ENCODE measurements at places on chromosomes 7 and 10.

DNA sequence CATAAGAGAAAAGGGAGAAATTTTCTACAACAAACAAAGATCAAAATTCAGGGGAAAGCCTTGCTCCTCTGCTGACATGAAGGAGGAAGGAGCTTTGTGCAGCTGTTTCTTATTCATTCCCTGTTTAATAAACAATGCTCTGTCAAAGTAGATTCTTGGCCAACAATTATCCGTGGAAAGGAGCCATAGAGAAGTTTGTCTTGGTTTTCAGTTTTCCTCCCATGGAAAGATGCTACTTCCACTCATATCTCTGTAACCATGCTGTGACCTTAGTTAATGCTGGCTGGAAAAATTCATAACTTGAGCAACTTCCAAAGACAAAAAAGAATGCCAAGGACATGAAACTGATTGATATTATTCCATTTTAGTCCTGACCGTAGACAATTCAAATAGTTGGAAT, 8.1 kb downstream of the DDC start:
- no peak for DNase-seq

- no peak for DNase-seq
Measured at GRCh38 chr10:70122742-70123141, 9.9 kb downstream of the AIFM2 start.

DNA sequence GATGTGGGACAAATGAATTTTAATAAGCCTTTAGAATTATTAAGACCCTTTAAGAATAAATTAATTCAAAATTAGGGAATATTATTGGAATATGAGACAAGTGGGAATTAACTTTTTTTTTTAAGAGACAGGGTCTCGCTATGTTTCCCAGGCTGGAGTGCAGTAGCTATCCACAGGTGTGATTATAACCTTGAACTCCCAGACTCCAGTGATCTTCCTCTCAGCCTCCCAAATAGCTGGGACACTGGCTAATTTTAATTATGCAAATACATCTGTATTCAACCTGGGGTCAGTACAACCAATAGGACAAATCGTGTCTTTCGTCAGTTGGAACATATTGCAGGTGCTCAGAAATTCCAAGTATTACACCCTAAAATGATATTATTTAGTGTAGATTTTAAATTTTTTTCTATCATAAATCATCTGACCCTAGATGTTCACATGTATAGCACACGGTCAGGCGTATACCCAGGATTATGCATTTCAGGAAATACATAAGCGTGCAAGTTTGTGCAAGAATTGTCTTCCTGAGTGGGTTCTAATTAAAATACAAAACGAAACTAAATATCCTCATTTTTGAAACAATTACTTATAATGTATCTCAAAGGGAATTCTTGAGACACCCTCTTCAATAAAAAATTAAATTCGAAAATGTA, 1.2 kb downstream of the NT5C3A start:
- no peak for DNase-seq

DNA sequence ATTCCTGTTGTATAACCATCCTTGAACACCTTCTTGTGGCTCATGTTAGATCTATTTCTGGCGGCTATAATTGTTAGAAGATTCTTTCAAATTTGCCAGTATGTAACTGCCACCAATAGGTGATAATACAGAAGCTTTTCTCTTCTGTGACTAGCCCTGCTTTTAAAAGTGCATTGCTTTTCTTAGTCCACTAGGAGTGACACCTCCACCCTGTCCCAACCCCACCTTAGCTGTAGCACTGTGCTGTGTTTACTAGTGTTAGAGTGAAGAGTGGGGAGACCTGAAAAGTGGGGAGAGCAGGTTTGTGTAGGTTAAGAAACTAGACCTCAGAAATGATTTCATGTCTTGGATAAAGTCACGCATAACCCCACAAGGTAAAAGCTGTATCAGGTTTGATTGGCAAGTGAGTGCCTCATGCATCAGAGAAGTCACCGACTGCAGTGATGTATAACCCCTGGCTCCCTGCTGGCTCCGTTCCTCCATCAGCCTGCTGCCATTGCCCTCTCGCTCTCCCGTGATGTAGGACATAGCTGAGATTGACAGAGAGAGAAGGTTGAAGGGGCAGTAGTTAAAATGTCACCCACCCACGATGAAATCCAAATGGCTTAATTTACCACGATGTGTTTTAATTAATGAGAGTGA, 12.5 kb downstream of the NPVF start:
- no peak for DNase-seq

GRCh38 chr10:107790271-107790670, 625.8 kb upstream of the SORCS1 start:
- DNase-seq = no peak

- no peak for DNase-seq
Measured at GRCh38 chr7:43170571-43170970, 58.1 kb downstream of the HECW1 start.

- DNase-seq = no peak
Measured at GRCh38 chr7:5497295-5498103, 73.9 kb upstream of the TNRC18 start.

GRCh38 chr10:42936580-42936979, 140.3 kb upstream of the RET start:
- no peak for DNase-seq

DNA sequence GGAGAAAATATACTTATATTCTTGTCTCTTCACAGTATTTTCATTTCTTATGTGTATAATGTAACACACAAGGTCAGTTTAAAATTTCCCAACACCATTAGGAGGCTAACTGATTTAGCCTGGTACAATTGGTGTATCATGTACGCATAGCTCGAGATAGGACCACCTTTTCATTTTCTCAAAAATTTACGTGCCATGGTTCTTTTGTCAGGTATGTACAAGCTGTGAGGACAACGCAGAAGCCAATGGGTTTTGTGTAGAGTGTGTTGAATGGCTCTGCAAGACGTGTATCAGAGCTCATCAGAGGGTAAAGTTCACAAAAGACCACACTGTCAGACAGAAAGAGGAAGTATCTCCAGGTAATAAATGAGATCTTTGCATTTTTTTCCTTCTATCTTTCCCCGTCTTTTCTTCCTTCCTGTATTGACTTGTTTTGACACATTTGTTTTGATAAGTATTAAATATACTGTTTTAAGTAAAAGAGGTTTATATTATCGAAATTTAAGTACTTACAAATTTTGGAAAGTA, 55.0 kb downstream of the TRIM24 start:
- no peak for DNase-seq

DNA sequence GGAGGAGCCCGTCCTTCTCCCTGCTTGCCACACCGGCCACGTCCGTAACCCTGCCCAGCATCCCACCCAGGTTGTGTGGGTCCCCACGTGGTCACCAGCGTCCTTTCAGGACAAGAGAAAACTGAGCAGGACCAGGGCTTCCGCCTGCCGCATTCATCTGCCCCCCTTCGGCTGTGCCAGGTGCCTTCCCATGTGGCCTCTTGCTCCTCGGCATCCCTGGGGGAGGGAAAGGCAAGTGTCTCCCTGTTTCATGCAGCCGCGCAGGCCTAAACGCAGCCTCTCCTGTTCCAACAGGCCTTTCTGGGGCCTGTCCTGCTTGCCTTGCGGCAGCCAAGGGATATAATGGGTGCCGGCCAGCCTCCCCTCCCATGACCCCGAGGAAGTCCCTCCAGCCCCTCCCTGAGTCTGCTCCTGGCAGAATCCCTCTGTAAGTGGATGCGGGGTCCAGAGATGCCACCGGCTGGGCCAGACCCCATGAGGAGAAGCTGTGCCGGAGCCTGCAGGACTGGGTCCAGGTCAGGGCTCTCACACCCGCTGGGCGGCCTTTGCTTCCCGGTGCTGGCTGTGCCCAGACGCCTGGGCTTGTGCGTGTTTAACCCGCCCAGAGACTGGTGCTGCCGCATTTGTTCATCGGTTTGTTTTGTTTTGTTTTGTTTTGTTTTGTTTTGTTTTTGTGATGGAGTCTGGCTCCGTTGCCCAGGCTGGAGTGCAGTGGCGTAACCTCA, 23.1 kb downstream of the SHH start:
- no peak for DNase-seq

- DNase-seq = no peak
Measured at GRCh38 chr10:78000206-78000605, 29.1 kb downstream of the POLR3A start.

GRCh38 chr7:148035950-148036349, 554.6 kb upstream of the C7orf33 start:
- no peak for DNase-seq

- DNase-seq = no peak
Measured at GRCh38 chr7:1900847-1901246, 230.8 kb downstream of the ELFN1 start.

- no peak for DNase-seq
Measured at GRCh38 chr7:30411173-30411572, 67.4 kb downstream of the NOD1 start.

GRCh38 chr7:99094401-99094800, 49.5 kb downstream of the SMURF1 start:
- DNase-seq = no peak

DNA sequence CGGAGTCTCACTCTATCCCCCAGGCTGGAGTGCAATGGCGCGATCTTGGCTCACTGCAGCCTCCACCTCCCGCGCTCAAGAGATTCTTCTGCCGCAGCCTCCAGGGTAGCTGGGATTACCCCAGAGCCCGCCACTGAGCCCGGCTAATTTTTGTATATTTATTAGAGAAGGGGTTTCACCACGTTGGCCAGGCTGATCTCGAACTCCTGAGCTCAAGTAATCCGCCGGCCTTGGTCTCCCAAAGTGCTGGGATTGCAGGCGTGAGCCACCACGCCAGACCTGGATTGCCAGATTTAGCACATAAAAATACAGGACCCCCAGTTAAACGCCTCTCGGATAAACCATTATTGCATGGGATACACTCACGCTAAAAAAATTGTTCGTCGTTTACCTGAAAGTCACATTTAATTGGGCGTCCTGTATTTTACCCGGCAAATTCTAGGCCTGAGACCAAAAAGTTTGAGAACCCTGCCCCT, 375 bp upstream of the GATAD1 start:
- no peak for DNase-seq

DNA sequence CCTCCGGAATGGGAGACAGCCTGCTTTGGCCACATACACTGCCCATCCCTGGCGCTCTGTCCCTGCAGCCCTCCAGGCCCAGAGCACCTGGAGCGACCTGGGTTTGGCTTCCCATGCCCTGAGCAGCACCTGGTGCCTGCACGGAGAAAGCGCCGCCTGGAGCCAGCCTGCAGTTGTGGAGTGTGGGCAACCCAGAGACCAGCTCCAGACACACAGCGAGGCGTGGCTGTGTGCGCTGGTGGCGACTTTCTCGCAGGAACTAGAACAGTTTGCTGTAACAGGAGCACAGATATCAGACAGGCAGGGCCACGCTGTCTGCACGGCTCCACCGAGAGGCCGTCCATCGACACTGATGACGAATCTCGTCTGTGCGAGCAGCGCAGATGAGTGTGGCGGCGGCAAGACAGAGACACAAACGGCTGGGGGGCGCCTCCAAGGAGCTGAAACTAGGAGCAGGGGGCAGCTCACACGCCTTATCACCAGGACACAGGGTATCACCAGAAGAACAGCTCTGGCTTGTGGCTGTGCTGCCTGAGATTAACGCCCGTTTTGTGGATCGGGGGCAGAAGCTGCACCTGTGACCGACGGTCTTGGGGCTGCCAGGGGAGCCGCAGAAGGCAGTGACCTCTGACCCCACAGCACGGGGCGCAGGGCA, 275.3 kb downstream of the DNAJB6 start:
- DNase-seq = no peak

DNA sequence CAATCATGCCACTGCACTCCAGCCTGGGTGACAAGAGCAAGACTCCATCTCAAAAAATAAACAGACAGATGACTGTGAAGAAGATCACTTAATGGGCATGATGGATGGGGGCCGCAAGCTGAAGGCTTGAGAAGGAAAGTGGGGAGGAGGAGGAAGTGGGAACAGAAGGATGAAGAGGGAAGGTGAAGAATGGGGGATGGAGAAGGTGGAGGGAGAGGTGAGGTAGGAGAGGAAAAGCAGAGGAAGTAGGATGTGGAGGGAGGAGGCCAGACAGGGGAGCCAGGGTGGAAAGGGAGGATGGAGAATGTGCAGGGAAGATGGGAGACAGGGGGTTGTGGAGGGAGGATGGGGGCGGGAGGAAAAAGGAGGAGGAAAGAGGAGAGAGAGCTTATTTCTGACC, 68.8 kb downstream of the SVOPL start:
- no peak for DNase-seq

DNA sequence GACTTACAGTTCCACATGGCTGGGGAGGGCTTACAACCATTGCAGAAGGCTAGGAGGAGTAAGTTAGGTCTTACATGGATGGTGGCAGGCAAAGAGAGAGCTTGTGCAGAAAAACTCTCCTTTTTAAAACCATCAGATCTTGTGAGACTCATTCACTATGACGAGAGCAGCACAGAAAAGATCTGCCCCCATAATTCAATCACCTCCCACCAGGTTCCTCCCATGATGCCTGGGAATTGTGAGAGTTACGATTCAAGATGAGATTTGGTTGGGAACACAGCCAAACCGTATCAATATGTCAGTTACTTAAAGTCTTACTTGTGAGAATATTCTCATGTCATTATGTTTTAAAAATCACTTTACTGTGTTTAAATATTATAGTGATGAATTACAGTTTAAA, 481.9 kb downstream of the ARL4A start:
- no peak for DNase-seq

DNA sequence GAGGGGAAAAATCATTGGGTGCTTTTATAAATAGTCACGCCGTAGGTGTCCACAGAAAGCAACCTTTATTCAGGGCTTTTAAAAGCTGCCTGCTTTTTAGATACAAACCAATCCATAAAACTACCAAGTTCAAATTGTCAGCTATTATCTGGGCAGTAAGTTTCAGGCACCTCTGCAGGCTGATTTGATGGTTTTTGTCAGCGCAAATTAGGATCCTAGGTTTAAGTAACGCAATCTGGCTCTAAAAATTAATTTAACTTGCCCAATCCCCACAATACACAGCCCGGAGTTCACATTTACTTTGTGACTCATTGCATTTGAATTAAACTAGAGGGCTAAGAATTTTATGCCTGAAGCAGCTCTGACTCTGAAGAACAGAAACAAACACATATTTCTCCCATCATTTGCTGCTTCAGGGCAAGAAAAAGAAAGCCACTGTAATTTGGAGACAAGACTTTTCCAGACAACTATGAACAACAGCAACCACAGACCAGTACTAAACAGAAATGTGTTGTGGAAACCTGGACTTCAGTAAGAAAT, 43.3 kb downstream of the NRP1 start:
- DNase-seq = no peak

GRCh38 chr7:74063223-74063641, 20.4 kb upstream of the LIMK1 start:
- DNase-seq = peak; percentile 24

DNA sequence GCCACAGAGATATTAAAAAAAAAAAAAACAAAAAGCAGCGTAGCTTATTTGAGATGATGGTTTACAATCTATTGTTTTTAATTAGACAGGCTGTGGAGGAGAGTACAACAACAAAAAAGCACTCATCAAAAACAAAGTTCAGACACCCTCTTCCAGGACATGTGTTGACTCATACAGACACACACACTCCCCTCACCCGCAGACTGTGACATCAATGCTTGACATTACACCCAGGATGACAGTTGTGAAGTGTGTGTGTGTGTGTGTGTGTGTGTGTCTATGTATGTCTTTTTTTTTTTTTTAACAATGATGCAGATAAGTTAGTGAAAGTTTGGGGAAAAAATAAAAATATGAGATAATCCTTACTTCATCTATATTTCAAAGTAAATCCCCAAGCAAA, 303.6 kb downstream of the GPAM start:
- no peak for DNase-seq
